Activated naive CD8-positive, alpha-beta T cell treated with anti-CD3 and anti-CD28 coated beads, Interleukin-2, amount 10 ng/mL, durations not matched to agents 7 days and 5 days (primary cell): ENCODE measurements at places on chromosomes 2 and 18. TPM values are rescaled to one million over a fixed set of nuclear protein-coding genes. Genes with fewer than 3 reads are reported as not detected.
A peak's percentile ranks its signal among the peaks of the same experiment; 100 is the strongest.

DNA sequence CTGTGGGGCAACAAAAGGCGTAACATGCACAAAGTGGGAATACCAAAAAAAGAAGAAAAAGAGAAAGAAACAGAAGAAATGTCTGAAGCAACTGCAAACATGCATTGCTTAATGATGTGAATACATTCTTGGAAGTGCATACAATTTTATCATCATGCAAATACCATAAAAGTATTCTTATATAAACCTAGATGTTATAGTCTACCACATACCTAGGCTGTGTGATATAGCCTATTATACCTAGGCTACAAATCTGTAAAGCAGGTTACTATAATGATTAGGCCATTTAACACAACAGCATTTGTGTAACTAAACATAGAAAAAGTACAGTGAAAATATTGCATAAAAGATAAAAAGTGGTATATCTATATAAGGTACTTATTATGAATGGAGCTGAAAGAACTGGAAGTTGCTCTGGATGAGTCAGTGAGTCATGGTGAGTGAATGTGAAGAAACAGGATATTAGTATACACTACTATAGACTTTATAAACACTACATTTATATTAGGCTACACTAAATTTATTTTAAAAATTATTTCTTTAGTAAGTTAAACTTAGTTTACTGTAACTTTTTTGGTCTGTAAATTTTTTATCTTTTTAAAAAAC is 319.4 kb upstream of the KCNH7 start:
- no peaks in the 10 kb centered on the region for H3K4me1 ChIP-seq
- no peaks in the 10 kb centered on the region for H3K36me3 ChIP-seq
- no peaks in the 10 kb centered on the region for H3K27me3 ChIP-seq
- no peak for DNase-seq

- H3K4me1 ChIP-seq, result peaks cover under 1% of the 10 kb centered on the region
- H3K4me3 ChIP-seq, result no peak overlapping the region
- no peak for DNase-seq
- no peak overlapping the region for H3K27ac ChIP-seq
Observed at GRCh38 chr2:15260835-15261234, 300.3 kb downstream of the NBAS start.

- no peak for DNase-seq
- H3K27me3 ChIP-seq, result no peaks in the 10 kb centered on the region
- peak overlapping the region; percentile 9 for H3K4me3 ChIP-seq
- H3K36me3 ChIP-seq, result peaks cover 53% of the 10 kb centered on the region
Observed at GRCh38 chr2:28406276-28407096, 13.8 kb downstream of the FOSL2 start.

GRCh38 chr2:167929484-167929883 is 317.9 kb downstream of the STK39 start:
- no peaks in the 10 kb centered on the region for H3K36me3 ChIP-seq
- no peaks in the 10 kb centered on the region for H3K4me1 ChIP-seq
- no peak overlapping the region for H3K4me3 ChIP-seq
- no peak for DNase-seq
- no peak overlapping the region for H3K27ac ChIP-seq
- H3K27me3 ChIP-seq, result peaks cover 13% of the 10 kb centered on the region

DNA sequence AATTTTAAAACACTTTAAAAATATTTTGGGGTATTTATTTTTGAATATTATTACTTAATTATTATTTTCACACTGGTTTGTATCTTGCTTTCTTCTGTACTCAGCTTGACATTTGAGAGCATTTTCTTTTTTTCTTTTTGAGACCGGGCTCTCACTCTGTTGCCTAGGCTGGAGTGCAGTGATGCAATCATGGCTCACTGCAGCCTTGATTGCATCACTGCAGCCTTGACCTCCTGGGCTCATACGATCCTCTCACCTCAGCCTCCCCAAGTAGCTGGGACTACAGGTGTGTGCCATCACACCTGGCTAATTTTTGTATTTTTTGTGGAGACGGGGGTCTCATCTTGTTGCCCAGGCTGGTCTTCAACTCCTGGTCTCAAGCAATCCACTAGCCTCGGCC is 79.9 kb upstream of the DLX2 start:
- H3K4me1 ChIP-seq, result peaks cover 10% of the 10 kb centered on the region
- DNase-seq, result no peak
- peaks cover 4% of the 10 kb centered on the region for H3K27me3 ChIP-seq
- no peak overlapping the region for H3K27ac ChIP-seq

DNA sequence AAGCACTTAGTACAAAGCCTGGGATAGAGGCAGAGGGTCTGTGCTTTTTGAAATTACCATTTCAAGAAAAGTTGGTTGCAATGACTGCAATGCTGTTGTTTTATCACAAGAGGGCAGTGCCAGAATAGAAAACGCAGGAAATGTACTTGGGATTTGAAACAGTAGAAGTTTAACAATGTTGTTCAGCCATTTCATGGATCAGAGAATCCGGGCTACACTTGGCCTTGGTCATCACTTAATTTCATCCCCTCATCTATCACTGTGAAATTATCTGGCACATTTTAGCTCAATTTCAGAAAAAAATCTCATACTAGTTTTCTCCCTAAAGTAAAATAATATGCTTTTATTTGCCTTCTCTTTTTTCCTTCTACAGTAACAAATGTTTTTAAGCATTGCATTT is 70.8 kb downstream of the RAPGEF4 start:
- H3K4me1 ChIP-seq, result no peaks in the 10 kb centered on the region
- H3K27ac ChIP-seq, result no peak overlapping the region
- H3K36me3 ChIP-seq, result no peaks in the 10 kb centered on the region
- DNase-seq, result no peak
- H3K4me3 ChIP-seq, result no peak overlapping the region

- DNase-seq, result no peak
- H3K4me1 ChIP-seq, result no peaks in the 10 kb centered on the region
- no peaks in the 10 kb centered on the region for H3K36me3 ChIP-seq
- no peaks in the 10 kb centered on the region for H3K27me3 ChIP-seq
- H3K27ac ChIP-seq, result no peak overlapping the region
Observed at GRCh38 chr18:52605345-52605744, 265.3 kb downstream of the DCC start.

DNA sequence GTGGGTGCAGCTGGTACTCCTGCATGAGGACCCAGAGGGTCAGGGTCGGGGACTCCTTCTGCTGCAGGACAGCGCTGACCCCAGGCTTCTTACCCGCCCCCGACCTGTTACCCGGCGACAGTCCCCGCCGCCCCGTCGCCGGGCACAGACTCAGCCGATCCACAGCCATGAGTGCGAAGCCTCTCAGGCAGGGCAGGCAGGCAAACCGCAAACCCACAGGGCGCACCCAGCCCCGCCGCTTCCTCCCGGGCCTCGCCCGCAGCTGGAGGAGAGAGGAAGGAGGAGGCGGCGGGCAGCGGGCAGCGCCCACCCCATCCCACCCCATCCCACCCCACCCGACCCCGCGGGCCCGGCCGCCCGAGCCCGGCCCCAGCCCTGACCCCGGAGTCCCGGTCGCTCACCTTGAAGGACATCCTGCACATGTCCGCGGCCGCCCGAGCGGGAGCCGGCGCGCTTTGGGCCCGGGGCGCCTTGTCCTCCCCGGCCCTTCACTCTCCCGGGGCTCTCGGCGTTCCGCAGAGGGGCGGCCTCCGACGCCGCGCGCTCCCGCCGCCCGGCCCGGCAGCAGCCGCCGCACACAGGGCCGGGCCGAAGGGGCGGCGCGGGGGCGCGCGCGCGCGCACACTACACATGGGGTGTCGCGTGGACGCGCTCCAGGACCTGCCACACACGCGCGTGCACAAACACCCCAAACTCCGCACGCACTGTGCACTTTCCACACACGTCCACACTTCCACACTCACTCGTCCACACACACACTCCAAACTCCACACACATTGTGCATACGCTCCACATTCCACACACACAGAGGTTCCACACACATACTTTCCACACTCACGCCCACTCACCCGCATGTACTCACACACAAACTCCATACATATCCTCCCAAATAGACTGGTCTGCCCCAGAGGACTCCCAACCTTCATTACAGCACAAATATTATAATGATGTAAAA is at the start of gene ANKRD29:
Gene ANKRD29, minus strand, starts transcription at position 603 of the 955 bp plus-strand sequence. Its CDS starts 181 bp downstream, at position 422.
- H3K4me3 ChIP-seq, result peak within 1 kb of the TSS; percentile 84
- H3K4me1 ChIP-seq, result peaks cover 13% of the 10 kb centered on the region
- H3K27me3 ChIP-seq, result peaks cover 88% of the 10 kb centered on the region
- peak; percentile 78 for DNase-seq
- peak within 1 kb of the TSS; percentile 33 for H3K27ac ChIP-seq

DNA sequence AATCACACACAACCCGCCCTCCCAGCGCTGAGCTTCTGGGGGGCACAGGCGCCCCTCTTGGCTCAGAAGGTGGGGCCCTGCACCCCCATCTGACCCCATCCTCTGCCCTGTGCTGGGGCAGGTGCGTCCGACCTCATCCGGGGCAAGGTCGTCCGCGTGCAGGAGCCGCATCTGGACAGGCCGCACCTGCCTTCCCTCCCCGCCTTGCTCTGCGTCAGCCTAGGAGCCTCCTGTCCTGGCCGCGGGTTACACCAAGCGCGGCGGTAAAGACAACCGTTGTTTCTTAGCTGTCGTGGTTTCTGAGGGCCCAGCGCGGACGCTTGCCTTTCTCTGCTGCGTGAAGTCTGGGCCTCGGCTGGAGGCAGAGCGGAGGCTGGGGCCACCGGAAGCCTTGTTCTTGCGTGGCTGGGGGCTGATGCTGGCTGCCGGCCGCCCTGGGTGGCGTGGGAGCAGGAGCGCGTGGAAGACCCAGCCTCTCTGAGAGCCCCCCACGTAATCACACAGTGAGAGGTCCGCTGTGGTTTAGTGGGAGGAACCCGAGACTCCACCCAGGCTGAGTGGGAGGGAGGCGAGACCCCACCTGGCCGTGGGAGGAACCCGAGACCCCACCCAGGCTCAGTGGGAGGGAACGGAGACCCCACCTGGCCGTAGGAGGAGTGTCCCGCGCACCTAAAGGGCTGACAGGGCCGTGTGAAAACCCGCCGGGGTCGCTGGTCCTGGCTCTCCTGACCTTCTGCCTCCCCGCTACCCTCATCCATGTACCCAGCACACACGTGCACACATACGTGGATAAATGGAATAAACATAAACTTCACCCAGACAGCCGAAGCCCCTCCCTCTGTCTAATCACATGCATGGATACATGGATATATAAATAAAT is 51.8 kb downstream of the KCNG2 start:
- H3K27ac ChIP-seq, result no peak overlapping the region
- no peaks in the 10 kb centered on the region for H3K4me1 ChIP-seq
- H3K36me3 ChIP-seq, result no peaks in the 10 kb centered on the region

The ASXL3 gene
- total RNA-seq, result not detected

The IRS1 gene
- 6.5 TPM for total RNA-seq

The FBXO36 gene
- 1.1 TPM for total RNA-seq

The MFSD2B gene
- total RNA-seq, result not detected
